ENCODE measurements at places on chromosomes 5 and 9. TPM values are rescaled to one million over a fixed set of nuclear protein-coding genes. Genes with fewer than 3 reads are reported as not detected.

The IFNB1 gene
- total RNA-seq: not detected

The CDH9 gene
- not detected for total RNA-seq

The BAAT gene
- total RNA-seq: not detected

GRCh38 chr9:125608489-125609224, 98.4 kb downstream of the MAPKAP1 start:
- no peak for DNase-seq

Measured in Caki2 (cell line).